Testis (tissue), 5 donors: ENCODE measurements at places on chromosomes 1 and 21. TPM values are rescaled to one million over a fixed set of nuclear protein-coding genes. Genes with fewer than 3 reads are reported as not detected.
A peak's percentile ranks its signal among the peaks of the same experiment; 100 is the strongest.

Gene SHCBP1L
- polyA plus RNA-seq, result 254 TPM

Gene KCNAB2
- 9.8 TPM for polyA plus RNA-seq

Gene RAD54L
- 17.9 TPM for polyA plus RNA-seq

GRCh38 chr1:160993544-160994193, 27.3 kb downstream of the F11R start:
- H3K36me3 ChIP-seq, result no peaks in the 10 kb centered on the region
- DNase-seq, result no peak
- no peaks in the 10 kb centered on the region for H3K27me3 ChIP-seq
- H3K4me1 ChIP-seq, result peaks cover 3% of the 10 kb centered on the region
- no peak overlapping the region for H3K27ac ChIP-seq

DNA sequence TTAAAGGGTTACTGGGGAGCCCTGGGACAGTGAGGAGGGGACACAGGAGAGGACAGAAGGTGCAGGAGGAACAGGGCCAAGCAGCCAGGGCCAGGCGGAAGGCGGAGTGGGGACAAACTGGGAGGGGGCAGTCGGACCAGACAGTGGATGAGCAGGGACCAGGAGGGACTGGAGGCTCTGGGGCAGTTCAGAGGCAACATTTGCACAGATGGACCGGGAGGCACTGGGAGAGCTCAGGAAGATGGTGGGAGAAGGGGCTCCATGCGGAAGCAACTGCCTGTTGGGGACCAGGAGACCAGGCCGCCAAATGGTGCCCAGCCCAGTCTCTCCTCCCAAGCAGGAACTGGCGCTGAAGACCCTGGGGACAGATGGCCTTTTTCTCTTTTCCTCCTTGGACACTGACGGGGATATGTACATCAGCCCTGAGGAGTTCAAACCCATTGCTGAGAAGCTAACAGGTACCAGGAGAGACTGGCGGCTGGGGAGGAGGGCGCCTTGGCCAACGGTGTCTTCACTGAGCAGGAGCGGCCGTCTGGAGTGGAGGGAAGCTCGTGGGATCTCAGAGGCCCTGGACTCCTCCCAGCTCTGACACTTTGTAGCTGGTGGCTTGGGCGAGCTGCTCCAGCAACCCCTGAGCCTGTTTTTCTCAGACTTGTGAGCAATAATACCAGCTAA, 847 bp downstream of the SELENON start:
- peak; percentile 30 for DNase-seq
- H3K27me3 ChIP-seq, result no peaks in the 10 kb centered on the region
- peak overlapping the region; percentile 56 for H3K4me3 ChIP-seq
- peak overlapping the region; percentile 19 for H3K27ac ChIP-seq

DNA sequence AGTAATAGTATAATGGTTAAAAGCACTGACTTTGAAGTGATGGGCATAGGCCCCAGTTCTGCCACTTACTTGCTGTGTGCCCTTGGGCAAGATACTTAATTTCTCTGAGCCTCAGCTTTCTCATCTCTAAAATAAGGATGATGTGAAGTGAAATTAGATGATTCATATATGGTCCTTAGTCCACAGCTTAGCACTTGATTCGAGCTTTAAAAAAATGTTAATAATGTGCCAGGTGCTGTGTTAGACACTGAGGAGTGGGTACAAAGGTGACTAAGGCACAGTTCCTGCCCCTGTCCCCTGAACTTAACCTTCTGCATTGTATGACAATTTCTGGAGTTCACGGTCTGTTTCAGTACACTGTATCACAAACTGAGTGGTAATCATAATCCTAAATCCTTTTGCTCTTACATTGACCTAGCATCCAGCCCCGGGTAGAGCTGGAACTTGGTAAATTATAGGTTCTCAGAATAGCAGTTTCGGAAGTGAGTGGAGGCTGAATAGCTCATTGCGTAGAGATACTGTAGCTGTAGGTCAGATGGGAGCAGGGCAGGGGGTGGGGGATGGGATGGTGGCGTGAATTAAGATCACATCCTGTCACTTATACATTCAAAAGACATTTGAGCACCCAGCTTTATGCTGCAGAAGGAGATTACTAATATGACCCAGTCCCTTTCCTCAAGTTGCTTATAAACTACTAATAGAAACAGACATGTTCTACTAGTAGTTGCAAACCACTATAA, 1.5 kb downstream of the ZNF691 start:
- no peak for DNase-seq
- H3K36me3 ChIP-seq, result no peaks in the 10 kb centered on the region
- peaks cover 9% of the 10 kb centered on the region for H3K4me1 ChIP-seq
- H3K27me3 ChIP-seq, result no peaks in the 10 kb centered on the region
- no peak overlapping the region for H3K4me3 ChIP-seq
- no peak overlapping the region for H3K27ac ChIP-seq

GRCh38 chr1:163824490-163824889, 502.7 kb downstream of the NUF2 start:
- no peaks in the 10 kb centered on the region for H3K27me3 ChIP-seq
- H3K27ac ChIP-seq, result no peak overlapping the region
- no peak for DNase-seq
- H3K36me3 ChIP-seq, result no peaks in the 10 kb centered on the region

- no peaks in the 10 kb centered on the region for H3K36me3 ChIP-seq
- H3K27me3 ChIP-seq, result no peaks in the 10 kb centered on the region
- peak; percentile 72 for DNase-seq
- peak overlapping the region; percentile 45 for H3K27ac ChIP-seq
Measured at GRCh38 chr1:154198756-154199562, 7.1 kb upstream of the TPM3 start.

DNA sequence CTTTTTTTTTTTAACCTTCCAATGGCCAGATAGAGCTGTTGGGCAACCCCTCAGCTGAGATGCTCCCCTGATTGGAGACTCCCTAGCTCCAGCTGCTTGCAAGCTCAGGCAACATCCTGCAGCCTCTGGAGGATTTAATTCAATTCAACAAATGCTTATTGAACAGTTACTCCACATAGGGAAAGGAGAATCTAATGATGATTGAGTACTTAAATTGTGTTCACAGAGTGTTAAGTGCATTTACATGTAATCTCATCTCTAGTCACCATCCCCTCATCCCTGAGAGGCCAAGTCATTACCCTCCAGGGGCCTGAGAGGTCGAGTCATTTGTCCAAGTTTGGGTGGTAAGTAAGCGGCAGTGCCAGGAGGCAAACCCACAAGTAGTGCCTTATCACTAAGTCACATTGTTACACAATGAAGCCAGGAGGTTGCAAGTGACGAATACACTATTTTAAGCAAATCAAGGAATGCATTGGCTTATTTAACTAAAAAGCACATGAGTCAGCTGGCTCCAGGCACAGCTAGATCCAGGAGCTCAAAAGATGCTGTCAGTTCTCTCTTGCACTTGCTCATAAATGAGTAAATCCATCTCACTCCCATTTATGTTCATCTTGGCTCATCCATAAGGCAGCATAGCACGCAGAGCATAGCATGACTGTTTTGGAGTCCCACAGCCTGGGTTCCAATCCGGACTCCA, 64.3 kb downstream of the OPTC start:
- no peaks in the 10 kb centered on the region for H3K27me3 ChIP-seq
- peaks cover 39% of the 10 kb centered on the region for H3K4me1 ChIP-seq
- no peaks in the 10 kb centered on the region for H3K36me3 ChIP-seq
- peak overlapping the region; percentile 70 for H3K27ac ChIP-seq
- H3K4me3 ChIP-seq, result no peak overlapping the region
- peak; percentile 63 for DNase-seq

DNA sequence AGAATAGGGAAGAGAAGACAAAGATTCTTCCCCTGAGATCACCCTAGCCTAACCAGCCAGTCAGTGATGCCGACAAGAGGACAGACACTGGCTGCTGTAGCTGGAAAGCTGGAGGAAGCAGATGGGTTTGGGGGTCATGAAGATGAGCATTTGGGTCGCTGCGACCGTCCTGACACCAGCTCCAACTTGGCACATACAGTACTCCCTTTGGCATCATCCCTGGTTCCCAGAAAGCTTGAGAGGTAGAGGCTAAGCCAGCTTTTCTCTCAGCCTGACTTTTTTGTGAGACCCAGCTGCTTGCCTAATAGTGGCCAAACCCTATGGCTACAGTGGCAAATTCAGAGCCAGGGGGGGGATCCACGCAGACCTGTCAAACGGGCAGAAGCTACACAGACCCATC, 43.0 kb upstream of the IKBKE start:
- H3K27ac ChIP-seq, result no peak overlapping the region
- DNase-seq, result no peak
- no peaks in the 10 kb centered on the region for H3K4me1 ChIP-seq
- H3K27me3 ChIP-seq, result no peaks in the 10 kb centered on the region
- H3K36me3 ChIP-seq, result no peaks in the 10 kb centered on the region

DNA sequence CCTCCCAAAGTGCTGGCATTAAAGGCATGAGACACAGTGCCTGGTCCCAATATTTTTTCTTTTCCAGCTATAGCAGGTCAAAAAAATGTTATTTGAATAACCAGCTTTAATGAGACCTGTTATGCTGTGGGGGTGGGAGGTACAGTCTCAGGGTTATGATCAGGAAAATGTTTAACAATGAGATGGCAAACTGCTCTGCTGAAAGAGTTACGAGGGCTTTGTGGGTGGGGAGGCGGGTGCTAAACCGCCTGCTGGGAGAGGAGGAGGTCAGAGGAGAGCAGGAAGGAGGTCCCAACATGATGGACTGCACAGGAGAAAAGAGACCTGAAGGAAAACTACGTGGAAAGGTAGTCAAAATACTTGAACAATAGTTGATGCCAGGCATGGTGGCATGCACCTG, 126.0 kb upstream of the B3GALT2 start:
- no peak for DNase-seq
- no peak overlapping the region for H3K27ac ChIP-seq
- no peaks in the 10 kb centered on the region for H3K4me1 ChIP-seq
- no peak overlapping the region for H3K4me3 ChIP-seq

DNA sequence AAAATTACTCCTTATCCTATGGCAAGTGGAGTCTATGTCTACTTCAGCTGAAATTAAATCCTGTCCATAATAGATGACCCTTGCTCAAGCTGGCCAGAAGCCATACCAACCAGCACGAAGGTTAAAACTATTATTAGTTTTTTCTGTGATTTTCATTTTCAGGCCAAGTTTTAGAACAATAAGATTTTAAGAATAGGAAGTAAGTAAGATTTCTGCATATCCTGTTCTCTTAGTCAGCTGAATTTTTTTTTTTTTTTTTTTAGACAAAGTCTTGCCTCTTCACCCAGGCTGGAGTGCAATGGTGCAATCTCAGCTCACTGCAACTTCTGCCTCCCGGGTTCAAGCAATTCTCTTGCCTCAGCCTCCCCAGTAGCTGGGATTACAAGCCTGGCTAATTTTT, 6.1 kb upstream of the RBP7 start:
- no peak for DNase-seq
- no peak overlapping the region for H3K4me3 ChIP-seq
- H3K36me3 ChIP-seq, result no peaks in the 10 kb centered on the region
- no peak overlapping the region for H3K27ac ChIP-seq

GRCh38 chr1:180343921-180344769, 114.1 kb downstream of the LHX4 start:
- no peak overlapping the region for H3K27ac ChIP-seq
- no peaks in the 10 kb centered on the region for H3K27me3 ChIP-seq
- no peak overlapping the region for H3K4me3 ChIP-seq
- DNase-seq, result peak; percentile 70
- no peaks in the 10 kb centered on the region for H3K36me3 ChIP-seq

GRCh38 chr1:23779826-23780371, 1.7 kb downstream of the PITHD1 start:
- peaks cover 15% of the 10 kb centered on the region for H3K4me1 ChIP-seq
- no peak overlapping the region for H3K27ac ChIP-seq
- H3K36me3 ChIP-seq, result no peaks in the 10 kb centered on the region
- no peaks in the 10 kb centered on the region for H3K27me3 ChIP-seq

- H3K36me3 ChIP-seq, result no peaks in the 10 kb centered on the region
- no peaks in the 10 kb centered on the region for H3K4me1 ChIP-seq
- H3K27me3 ChIP-seq, result no peaks in the 10 kb centered on the region
- DNase-seq, result no peak
- H3K27ac ChIP-seq, result no peak overlapping the region
Measured at GRCh38 chr1:246142320-246142893, 364.7 kb downstream of the SMYD3 start.

GRCh38 chr1:173355281-173356031, 121.7 kb upstream of the PRDX6 start:
- H3K27ac ChIP-seq, result no peak overlapping the region
- no peak for DNase-seq
- no peaks in the 10 kb centered on the region for H3K36me3 ChIP-seq
- H3K27me3 ChIP-seq, result no peaks in the 10 kb centered on the region

- H3K4me3 ChIP-seq, result no peak overlapping the region
- no peaks in the 10 kb centered on the region for H3K36me3 ChIP-seq
- DNase-seq, result no peak
- H3K4me1 ChIP-seq, result no peaks in the 10 kb centered on the region
- no peak overlapping the region for H3K27ac ChIP-seq
- no peaks in the 10 kb centered on the region for H3K27me3 ChIP-seq
Measured at GRCh38 chr21:30268608-30269197, 14.0 kb downstream of the KRTAP24-1 start.

DNA sequence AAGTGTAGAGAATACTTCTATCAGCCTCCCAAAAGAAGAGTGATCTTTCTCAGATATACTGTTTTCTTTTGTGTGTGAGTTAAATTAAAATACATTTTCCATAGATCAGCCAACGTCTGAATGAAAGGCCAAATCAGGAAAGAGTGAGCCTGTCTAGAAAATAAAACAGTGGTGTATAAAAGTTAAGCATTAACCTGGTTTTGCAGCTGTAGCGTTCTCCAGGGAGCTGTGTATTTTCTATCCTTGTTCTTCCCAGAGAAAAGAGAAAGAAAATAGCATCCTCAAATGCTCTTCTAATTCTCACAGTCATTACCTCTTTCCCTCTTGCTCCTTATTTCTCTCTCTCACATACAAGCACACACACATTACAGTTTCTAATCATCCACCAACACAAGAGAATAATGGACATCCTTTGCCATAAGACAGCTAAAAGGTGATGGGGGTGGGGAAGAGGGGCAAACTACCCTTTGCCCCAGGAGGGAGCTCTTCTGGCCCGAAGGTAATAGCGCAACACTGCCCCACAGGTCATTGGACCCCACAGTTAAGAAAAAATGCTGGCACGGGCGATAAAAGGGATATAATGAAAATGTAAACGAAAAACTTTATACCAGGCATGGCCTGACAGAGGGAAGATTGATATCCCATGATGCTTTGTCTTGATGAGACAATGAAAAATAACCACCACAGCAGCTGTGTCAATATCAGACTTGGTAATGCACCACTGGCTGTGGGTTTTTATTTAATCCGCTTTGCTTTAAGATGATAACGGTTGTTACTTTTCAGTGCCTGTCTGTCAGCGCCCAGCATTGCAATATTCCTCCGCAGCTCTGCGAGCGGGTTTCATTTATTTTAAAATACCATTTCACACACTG, 150.3 kb downstream of the NUF2 start:
- H3K27ac ChIP-seq, result no peak overlapping the region
- H3K4me1 ChIP-seq, result no peaks in the 10 kb centered on the region
- H3K36me3 ChIP-seq, result no peaks in the 10 kb centered on the region
- no peak for DNase-seq

- no peak overlapping the region for H3K27ac ChIP-seq
- H3K4me3 ChIP-seq, result no peak overlapping the region
- no peaks in the 10 kb centered on the region for H3K27me3 ChIP-seq
- no peaks in the 10 kb centered on the region for H3K36me3 ChIP-seq
Measured at GRCh38 chr1:5297886-5298239, 643.5 kb downstream of the AJAP1 start.
